Memory B cell (primary cell): ENCODE measurements at places on chromosomes 16 and 17.

- no peak for DNase-seq
- no peak overlapping the region for H3K4me3 ChIP-seq
- H3K36me3 ChIP-seq: no peaks in the 10 kb centered on the region
- H3K27ac ChIP-seq: no peak overlapping the region
- H3K4me1 ChIP-seq: no peaks in the 10 kb centered on the region
Measured at GRCh38 chr16:64997751-64998150, 124.1 kb downstream of the CDH11 start.

- H3K36me3 ChIP-seq: no peaks in the 10 kb centered on the region
- H3K27ac ChIP-seq: no peak overlapping the region
- H3K27me3 ChIP-seq: no peaks in the 10 kb centered on the region
- no peaks in the 10 kb centered on the region for H3K4me1 ChIP-seq
Measured at GRCh38 chr16:65675161-65675560, 553.3 kb upstream of the CDH11 start.

GRCh38 chr17:73733517-73733916, 89.3 kb upstream of the SDK2 start:
- peaks cover 6% of the 10 kb centered on the region for H3K36me3 ChIP-seq
- no peak overlapping the region for H3K4me3 ChIP-seq
- peaks cover 24% of the 10 kb centered on the region for H3K27me3 ChIP-seq
- no peak for DNase-seq
- H3K27ac ChIP-seq: no peak overlapping the region
- H3K4me1 ChIP-seq: no peaks in the 10 kb centered on the region

- DNase-seq: no peak
- no peaks in the 10 kb centered on the region for H3K4me1 ChIP-seq
- no peak overlapping the region for H3K27ac ChIP-seq
- no peak overlapping the region for H3K4me3 ChIP-seq
- H3K27me3 ChIP-seq: no peaks in the 10 kb centered on the region
Measured at GRCh38 chr16:57226701-57227621, 18.1 kb upstream of the ARL2BP start.

GRCh38 chr17:38982858-38983746, 15.9 kb upstream of the FBXO47 start:
- H3K4me1 ChIP-seq: no peaks in the 10 kb centered on the region
- peak; percentile 44 for DNase-seq
- peaks cover 4% of the 10 kb centered on the region for H3K27me3 ChIP-seq

DNA sequence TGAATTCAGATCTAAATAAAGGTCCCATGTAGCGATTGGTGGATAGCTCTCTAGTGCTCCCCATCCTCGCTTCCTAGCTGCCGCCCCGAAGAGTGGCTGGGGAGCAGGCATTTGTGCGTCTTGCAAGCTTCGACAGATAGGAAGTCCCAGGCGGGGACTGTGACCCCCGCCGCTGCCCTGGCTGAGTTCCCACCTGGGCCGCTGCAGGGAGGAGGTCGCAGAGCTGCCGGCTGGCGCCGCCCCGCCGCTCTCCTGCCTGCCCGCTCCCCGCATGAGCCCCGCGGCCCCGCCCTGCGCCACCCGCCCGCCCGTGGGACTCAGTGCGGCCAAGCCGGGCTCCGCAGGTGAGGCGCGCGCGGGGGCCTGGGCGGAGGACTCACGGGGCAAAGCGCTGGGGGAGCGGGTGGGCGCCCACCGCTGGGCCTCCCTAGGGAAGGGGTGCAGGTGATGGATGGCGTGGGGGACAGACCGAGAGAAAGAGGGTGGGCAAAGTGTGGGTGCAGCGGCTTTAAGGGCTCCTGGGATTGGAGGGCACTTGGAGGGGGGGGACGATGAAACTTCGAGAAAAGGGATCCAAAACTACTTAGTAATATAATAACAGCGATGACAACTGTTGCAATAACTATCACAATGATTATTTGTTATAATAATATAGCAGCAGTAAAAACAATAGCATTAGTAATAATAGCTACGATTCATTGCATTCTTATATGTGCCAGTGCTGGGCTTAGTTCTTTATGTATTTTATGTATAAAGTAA, at the start of gene OTOA:
OTOA (plus strand) TSS at position 80 of the 759 bp plus-strand sequence. CDS start 14,547 bp downstream, outside the sequence.
- H3K4me1 ChIP-seq: peaks cover 19% of the 10 kb centered on the region
- DNase-seq: peak; percentile 33
- no peak within 1 kb of the TSS for H3K27ac ChIP-seq

DNA sequence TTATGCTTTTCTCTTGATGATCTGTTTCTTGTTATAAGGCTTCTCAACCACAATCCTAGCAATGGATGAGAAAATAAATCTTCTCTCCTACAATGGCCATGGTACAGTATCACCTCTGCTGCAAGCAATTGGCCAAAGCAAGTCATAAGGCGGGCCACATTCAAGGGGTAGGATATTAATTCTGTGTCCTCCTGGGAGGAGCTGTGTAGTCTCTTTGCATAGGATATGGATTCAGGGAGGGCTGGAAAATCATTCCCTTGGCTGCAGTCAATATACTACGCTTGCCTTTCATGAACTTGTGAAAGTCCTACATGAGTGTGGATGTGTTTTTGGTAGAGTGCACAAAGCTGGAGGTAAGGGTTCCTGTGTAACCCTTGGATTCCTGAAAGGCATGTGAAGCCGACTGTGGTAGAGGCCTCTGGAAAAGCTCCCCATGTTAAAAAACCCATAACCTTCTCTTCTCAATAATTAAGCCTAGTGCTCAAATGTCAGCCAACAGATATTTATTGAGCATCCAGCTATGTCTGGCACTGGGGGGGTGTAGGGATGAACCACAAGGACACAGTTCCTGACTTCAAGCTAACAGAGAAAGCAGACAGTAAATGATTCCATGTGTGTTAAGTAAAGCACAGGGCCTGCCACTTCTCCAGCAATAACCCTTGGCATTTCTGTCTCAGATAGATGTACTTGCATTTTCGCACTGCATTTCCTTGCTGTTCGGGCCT, 147.6 kb upstream of the HS3ST3A1 start:
- H3K4me1 ChIP-seq: no peaks in the 10 kb centered on the region
- DNase-seq: no peak
- H3K27me3 ChIP-seq: peaks cover 5% of the 10 kb centered on the region
- no peak overlapping the region for H3K27ac ChIP-seq
- H3K36me3 ChIP-seq: no peaks in the 10 kb centered on the region

- H3K4me1 ChIP-seq: no peaks in the 10 kb centered on the region
- no peak for DNase-seq
- no peak overlapping the region for H3K27ac ChIP-seq
- no peak overlapping the region for H3K4me3 ChIP-seq
Measured at GRCh38 chr16:48025359-48025758, 130.4 kb downstream of the ABCC12 start.

GRCh38 chr16:28845293-28845692, 855 bp downstream of the TUFM start:
- H3K27me3 ChIP-seq: no peaks in the 10 kb centered on the region
- peaks cover 26% of the 10 kb centered on the region for H3K4me1 ChIP-seq
- H3K36me3 ChIP-seq: peaks cover 9% of the 10 kb centered on the region

GRCh38 chr16:73154063-73154870, 106.3 kb upstream of the ZFHX3 start:
- H3K36me3 ChIP-seq: peaks cover 1% of the 10 kb centered on the region
- no peak overlapping the region for H3K27ac ChIP-seq
- H3K4me1 ChIP-seq: peaks cover 5% of the 10 kb centered on the region
- peaks cover 11% of the 10 kb centered on the region for H3K27me3 ChIP-seq

GRCh38 chr16:86883583-86884389, 305.4 kb downstream of the FOXL1 start:
- no peak overlapping the region for H3K27ac ChIP-seq
- DNase-seq: no peak
- H3K4me3 ChIP-seq: no peak overlapping the region
- peaks cover 10% of the 10 kb centered on the region for H3K27me3 ChIP-seq

GRCh38 chr17:50770346-50770745, 3.0 kb upstream of the ANKRD40CL start:
- peaks cover 16% of the 10 kb centered on the region for H3K4me1 ChIP-seq
- no peak overlapping the region for H3K27ac ChIP-seq
- no peaks in the 10 kb centered on the region for H3K36me3 ChIP-seq
- peaks cover 1% of the 10 kb centered on the region for H3K27me3 ChIP-seq
- DNase-seq: no peak

DNA sequence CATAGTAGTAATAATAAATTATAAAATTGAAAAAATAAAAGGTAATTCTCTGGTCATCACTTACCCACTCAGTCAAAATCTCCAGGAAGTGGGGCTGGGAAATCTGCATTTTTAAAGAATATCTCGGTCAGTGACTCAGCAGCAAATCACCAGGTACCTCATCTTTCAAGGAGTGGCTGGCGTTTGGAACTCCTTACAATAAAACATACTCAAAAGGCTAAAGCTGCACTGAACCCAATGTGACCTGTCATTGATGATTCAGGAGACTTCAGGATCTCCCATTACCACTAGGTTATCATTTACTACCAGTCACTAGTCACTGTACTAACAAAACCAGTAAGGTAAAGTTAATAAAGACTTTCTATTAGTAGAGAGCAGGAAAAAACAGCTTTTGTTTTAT, 21.5 kb upstream of the RFFL start:
- no peak for DNase-seq
- no peak overlapping the region for H3K4me3 ChIP-seq
- H3K4me1 ChIP-seq: peaks cover 39% of the 10 kb centered on the region
- no peak overlapping the region for H3K27ac ChIP-seq
- no peaks in the 10 kb centered on the region for H3K27me3 ChIP-seq

GRCh38 chr17:64236827-64237403, 26.1 kb downstream of the TEX2 start:
- no peak for DNase-seq
- no peaks in the 10 kb centered on the region for H3K27me3 ChIP-seq
- no peak overlapping the region for H3K27ac ChIP-seq
- peaks cover 11% of the 10 kb centered on the region for H3K4me1 ChIP-seq
- H3K36me3 ChIP-seq: peaks cover 2% of the 10 kb centered on the region
- H3K4me3 ChIP-seq: no peak overlapping the region

DNA sequence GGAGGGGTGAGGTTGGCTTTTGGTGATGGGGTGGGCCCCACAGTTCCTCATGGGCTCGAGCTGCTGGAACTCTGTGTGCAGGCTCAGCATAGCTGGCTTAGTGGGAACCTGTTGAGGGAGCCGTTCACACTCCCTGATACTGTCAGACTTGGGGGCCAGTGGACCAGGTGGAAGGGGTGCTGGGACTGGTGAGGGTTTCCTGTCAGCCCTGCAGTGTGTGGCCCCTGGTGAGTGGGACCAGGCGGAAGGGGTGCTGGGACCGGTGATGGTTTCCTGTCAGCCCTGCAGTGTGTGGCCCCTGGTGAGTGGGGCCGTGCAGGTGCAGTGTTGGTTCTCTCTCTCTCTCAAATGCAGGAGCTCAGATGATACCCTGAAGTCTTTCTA, 45.1 kb upstream of the ZNF750 start:
- peaks cover 10% of the 10 kb centered on the region for H3K36me3 ChIP-seq
- DNase-seq: peak; percentile 30
- no peaks in the 10 kb centered on the region for H3K27me3 ChIP-seq
- H3K4me3 ChIP-seq: peak overlapping the region; percentile 17

DNA sequence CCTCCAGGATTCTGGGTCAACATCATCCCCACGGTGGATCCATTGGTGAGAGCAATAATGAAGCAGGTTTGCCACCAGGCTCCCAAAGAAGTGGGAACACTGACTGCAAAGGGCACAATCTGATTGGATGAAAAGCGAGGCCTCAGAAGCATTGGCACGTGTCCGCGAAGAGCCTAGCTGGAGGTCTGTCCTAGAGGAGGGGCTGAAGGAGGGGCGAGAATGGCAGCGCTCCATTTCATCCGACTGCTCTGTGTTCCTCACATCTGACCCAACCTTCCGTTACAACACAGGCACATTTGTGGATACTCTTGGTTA, 79.9 kb downstream of the MRC2 start:
- H3K4me3 ChIP-seq: no peak overlapping the region
- H3K27ac ChIP-seq: no peak overlapping the region
- no peak for DNase-seq
- peaks cover 8% of the 10 kb centered on the region for H3K27me3 ChIP-seq
- no peaks in the 10 kb centered on the region for H3K36me3 ChIP-seq

- H3K27me3 ChIP-seq: no peaks in the 10 kb centered on the region
- DNase-seq: no peak
- H3K4me1 ChIP-seq: peaks cover 54% of the 10 kb centered on the region
- H3K36me3 ChIP-seq: peaks cover 24% of the 10 kb centered on the region
- H3K4me3 ChIP-seq: no peak overlapping the region
Measured at GRCh38 chr17:49734515-49735490, 27.0 kb upstream of the SLC35B1 start.

DNA sequence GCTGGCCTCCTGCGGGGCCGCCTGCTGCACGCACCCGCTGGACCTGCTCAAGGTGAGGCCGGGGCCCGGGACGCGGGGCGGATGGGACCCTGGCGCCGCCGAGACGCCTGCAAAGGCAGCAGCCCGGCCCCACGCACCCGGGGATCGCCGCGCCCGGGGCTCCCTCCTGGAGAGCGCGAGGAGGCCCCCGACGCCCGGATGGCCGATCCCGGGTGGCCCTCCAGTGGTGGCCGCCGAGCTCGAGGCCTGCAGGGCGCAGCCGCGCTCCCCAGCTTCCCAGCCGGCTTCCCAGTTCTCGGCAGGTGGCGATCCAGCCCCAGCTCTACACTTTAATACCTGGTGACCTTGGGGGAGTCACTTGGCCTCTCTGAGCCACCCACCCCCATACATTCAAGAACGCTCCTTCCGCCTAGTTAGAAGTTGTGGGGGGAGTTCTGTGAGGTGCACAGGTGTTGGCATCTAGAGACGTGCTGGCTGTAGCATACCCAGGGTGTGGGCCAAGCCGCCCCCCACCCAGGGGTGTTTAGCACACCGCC, 452 bp downstream of the SLC25A10 start:
- H3K27ac ChIP-seq: no peak overlapping the region
- H3K4me3 ChIP-seq: peak overlapping the region; percentile 82
- peaks cover 10% of the 10 kb centered on the region for H3K4me1 ChIP-seq
- H3K36me3 ChIP-seq: peaks cover under 1% of the 10 kb centered on the region
- no peaks in the 10 kb centered on the region for H3K27me3 ChIP-seq
- DNase-seq: no peak

DNA sequence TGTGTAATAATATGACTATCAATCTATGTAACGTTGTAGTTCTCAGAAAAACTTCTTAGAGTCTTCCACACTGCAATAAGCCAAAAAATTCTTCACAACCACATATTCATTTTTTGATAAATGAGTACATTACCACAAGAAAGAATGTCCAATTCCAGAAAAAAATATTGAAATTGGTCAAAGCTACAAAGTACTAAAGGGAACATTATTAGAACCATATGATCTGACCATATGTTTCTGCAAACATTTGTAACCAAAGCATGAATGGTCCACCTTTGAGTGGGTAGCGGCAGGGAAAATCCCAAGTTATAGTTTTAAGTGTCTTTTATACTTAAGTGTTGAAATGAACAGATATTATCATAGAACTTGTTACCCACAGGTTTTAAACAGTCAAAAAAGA, 71.7 kb upstream of the NACA2 start:
- peaks cover 3% of the 10 kb centered on the region for H3K27me3 ChIP-seq
- H3K4me3 ChIP-seq: no peak overlapping the region
- H3K27ac ChIP-seq: no peak overlapping the region
- no peak for DNase-seq
- H3K36me3 ChIP-seq: no peaks in the 10 kb centered on the region

GRCh38 chr17:36791150-36791941, 145.9 kb upstream of the LHX1 start:
- H3K4me3 ChIP-seq: no peak overlapping the region
- no peaks in the 10 kb centered on the region for H3K4me1 ChIP-seq
- H3K36me3 ChIP-seq: no peaks in the 10 kb centered on the region
- DNase-seq: no peak

- H3K27ac ChIP-seq: peak overlapping the region; percentile 90
- peaks cover 7% of the 10 kb centered on the region for H3K36me3 ChIP-seq
- peaks cover 34% of the 10 kb centered on the region for H3K4me1 ChIP-seq
- peak overlapping the region; percentile 65 for H3K4me3 ChIP-seq
- H3K27me3 ChIP-seq: no peaks in the 10 kb centered on the region
Measured at GRCh38 chr17:40577611-40578065, 12.4 kb upstream of the CCR7 start.
